GM13976 (cell line): ENCODE measurements at places on chromosomes 2 and 18.
A peak's percentile ranks its signal among the peaks of the same experiment; 100 is the strongest.

DNA sequence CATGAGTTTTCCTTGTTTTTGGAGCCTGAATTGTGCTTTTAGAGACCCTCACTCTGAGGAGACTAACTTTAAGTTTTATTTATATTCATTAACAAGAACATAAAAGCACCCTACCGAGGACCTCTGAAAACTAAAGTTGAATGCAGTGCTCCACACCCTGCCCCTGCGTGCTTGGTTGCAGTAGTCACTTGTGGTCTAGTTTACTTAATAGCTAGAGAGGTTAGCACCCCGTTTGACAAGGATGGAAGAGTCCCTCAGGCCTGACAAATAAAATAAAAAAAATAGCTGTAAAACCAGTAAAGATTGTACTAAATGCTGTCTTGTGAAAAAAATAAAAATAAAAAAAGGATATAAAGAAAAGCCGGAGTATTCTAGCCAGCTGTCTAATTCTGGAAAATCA lies 395.2 kb downstream of the MTX2 start:
- no peak for DNase-seq

GRCh38 chr2:48860380-48860779 lies 104.9 kb upstream of the LHCGR start:
- DNase-seq: no peak

GRCh38 chr18:24014986-24015638 lies 558 bp downstream of the TTC39C start:
- DNase-seq: peak; percentile 47

DNA sequence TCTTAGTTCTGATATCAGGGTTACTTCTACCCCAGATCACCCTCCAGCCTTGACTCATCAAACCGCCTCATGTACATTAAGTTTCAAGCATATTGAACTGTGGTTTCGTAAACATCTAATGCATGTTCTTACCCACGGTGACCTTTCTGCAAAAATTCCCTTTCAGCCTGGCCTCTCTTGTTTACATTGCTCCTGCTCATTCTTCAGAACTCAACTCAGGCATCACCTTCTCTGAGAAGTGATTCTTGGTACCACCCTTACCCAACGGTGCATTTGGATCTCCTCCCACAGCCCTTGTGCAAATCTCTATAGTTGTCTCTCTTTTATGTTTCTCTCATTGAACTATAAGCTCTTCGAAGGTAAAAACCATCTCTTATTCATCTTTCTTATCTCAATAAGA lies 503.1 kb upstream of the PKDCC start:
- DNase-seq: no peak

GRCh38 chr2:59935005-59935404 lies 618.4 kb downstream of the BCL11A start:
- DNase-seq: no peak

DNA sequence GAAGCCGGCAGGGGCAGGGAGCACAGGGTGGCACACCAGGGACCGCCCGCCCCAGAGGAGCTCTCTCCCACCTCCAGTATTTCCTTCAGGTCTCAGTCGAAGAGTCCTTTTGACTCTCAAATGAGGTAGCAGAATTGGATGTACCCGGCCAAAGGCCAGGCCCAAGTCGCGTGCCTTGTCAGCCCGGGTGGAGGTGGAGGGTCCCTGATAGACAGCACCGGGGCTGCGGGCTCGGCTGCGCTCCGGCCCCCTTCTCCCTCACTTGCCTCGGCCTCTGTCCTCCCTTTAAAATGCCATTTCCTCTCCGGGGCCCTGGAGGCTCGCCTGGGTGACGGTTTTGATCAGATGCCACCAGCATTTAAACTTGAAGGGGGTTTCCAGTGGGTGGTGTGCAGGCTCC lies 198.9 kb upstream of the SOX11 start:
- no peak for DNase-seq

GRCh38 chr2:57987835-57988573 lies 58.6 kb upstream of the VRK2 start:
- DNase-seq: no peak

DNA sequence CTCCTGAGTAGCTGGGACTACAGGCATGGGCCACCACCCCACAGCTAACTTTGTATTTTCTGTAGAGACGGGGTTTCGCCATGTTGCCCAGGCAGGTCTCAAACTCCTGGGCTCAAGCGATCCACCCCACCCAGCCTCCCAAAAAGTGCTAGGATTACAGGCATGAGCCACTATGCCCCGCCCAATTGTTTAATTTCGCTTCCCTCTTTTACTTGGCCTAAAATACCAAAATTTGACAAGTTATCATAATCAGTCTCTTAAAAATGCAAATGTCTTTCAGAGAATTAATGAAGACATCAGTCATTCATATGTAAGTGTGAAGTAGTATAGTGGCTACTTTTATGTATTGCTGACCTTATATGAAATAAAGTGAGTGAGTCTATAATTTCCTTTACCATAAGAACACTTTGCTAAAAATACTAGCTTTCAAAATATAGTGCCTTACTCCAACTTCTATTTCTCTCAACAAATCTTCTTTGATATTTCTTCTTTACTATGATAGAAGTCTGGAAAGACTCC lies 9.8 kb downstream of the FBXO11 start:
- no peak for DNase-seq

- no peak for DNase-seq
Observed at GRCh38 chr18:58349650-58350049, 279.2 kb downstream of the ALPK2 start.

GRCh38 chr2:152627351-152627957 lies 89.8 kb downstream of the PRPF40A start:
- peak; percentile 38 for DNase-seq

DNA sequence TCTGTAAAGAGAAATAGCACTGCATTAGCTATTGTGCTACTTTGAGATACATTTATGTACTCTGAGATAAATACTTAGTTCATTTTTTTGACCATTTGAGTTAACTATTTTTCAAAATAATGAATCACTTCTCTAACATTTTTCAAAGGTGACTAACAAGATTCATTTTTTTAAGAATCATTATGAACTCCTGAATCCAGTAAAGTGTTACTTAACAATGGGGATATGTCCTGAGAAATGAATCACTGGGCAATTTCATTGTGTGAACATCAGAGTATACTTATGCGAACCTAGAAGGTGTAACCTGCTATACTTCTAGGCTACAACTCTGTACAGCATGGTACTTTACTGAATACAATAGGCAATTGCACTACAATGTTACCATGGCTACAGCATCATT lies 355.8 kb downstream of the ARL6IP6 start:
- no peak for DNase-seq

DNA sequence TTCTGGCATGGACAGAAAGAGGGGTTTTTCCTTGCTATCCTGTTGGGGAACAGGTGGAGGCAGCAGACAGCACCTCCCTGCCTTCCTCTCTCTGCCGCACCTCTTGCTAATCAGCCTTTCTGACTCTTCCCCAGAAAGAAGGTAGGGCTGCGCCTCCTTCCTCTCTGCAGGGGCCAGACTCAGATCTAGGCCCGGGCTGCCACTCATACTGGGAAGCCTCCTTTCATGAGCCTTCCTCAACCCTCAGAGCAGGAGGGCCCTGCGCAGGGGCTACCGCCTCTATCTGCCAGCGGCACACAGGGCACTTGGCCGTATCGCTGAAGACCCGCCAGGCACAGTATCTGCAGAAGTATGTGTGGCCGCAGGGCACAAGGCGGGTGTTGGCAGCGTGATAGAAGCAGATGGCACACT lies 7.1 kb downstream of the NEURL3 start:
- no peak for DNase-seq

GRCh38 chr2:17232776-17233556 lies 285.3 kb downstream of the RAD51AP2 start:
- DNase-seq: no peak

GRCh38 chr2:157468931-157469708 lies 25.2 kb upstream of the CYTIP start:
- peak; percentile 52 for DNase-seq

DNA sequence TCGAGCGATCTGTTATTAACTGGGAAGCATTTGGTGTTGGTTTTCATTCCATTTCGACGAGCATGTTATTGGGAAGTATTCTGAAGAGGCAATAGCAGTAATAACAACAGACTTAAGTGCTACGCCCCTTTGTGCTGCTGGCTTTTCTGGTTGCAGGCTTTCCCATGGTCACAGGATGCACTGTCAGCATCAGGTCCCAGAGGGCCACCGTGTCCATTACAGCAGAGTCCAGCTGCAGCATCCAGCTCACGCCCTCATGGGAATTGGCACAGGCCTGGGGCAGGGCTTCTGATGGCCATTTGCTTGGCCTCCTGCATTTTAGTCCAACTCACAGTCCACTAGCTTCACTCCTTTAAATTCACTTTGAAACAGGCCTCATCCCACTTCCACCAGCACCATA lies 44.4 kb downstream of the BCL2L11 start:
- no peak for DNase-seq

- DNase-seq: no peak
Observed at GRCh38 chr2:12169721-12170120, 423.3 kb downstream of the LPIN1 start.

GRCh38 chr2:208620487-208620978 lies 213.9 kb downstream of the PTH2R start:
- DNase-seq: no peak

DNA sequence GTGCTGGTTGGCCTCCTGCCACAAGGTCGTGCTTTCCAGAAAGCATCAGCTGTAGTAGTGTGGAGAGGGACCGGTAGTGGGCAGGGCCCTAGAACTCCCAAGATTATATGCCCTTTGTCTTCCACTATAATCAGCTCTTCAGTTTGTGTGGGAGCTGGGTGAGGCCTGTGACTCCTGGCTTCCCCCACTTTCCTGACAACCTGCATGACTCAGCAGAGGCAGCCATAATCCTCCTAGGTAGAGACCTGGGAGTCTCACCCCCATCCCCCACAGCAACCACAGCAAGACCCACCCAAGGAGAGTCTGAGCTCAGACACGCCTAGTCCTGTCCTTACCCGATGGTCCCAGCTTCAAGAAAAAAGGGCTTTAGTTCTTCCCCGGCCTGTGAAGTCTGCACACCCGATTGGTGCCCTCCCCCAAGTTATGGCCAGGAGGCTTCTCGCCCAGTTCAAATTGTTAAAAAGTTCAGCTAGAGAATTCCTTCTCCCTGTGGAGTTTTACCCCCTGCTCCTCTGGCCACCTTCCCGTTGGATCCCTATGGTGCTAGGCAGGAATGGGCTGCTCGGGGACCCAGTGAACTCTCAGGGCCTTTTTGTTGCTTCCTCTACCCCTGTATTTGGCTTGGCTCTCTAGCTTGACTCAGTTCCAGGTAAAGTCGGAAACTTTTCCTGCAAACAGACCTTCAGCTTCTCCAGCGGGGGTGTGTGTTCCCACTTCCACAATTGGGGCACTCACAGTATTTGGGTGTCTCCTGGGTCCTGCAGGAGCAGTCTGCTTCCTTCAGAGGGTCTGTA lies 57.8 kb upstream of the FAM237A start:
- no peak for DNase-seq

DNA sequence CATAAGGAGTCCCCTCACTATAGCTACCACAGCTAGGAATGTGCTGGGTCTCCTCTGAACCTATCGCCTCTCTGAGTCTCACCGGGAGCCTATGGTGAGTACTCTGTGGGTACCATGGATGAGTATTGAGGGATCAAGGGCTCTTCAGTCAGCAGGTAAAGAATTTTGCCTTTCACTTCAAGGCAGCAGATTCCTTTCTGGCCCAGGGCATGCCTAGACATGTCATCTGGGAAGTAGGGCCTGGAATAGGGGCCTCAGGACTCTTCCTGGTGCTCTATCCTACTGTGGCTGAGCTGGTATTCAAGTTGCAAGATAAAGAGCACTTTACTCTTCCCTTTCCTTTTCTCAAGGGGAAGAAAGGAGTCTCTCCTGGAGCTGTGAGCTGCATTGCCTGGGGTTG lies 85.6 kb upstream of the LHCGR start:
- DNase-seq: no peak

DNA sequence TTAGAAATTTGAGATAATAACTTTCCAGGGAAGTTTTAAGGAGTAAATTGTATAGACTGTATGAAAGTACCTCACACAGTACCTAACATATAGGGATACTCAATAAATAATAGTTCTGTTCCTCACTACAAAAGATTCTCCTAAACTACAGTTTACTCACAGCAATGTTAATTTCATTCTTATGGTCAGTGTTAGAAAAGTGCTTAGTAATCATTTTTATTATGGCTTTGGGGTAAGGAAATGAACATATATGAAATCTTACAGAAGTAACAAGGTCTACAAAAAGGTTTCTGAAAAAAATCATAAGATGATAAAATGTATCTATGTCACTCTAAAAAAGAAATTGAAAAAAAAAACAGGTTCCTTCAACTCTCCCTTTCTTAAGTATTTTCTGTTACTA lies 67.2 kb downstream of the IKZF2 start:
- DNase-seq: no peak

GRCh38 chr2:130807659-130808385 lies 28.9 kb upstream of the ARHGEF4 start:
- no peak for DNase-seq

GRCh38 chr2:51846796-51847195 lies 814.9 kb upstream of the NRXN1 start:
- no peak for DNase-seq

DNA sequence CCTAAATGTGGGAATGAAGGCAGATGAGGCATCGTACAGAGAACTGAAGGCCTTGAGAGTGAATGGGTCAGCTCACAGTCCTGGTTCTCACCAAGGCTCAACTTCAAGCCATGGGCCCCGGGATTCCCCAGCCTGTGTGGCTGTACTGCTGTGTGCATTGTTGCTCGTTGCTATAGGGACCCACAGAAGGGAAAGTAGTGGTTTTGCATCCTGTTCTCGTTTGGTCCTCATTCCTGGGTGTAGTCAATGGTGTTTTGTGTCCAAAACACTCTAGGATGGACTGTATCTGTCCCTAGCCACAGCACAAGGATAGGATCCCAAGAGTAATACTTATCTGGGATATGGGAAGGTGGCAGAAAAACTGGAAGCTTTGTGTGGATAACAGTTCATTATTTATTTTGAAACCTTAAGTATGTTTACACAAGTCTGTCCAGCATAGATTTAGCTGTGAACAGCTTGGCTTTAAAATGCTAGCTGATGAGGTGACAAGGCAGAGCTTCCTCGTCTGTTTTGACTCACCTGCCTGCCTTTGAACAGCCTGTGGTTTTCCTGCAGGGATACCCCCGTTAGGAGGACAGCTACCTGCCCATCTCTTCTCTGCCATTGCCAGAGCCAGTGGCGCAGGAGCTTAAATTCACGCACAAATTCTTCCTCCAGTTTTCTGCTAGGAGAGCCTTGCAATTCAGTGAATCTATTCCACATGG lies 85.0 kb downstream of the WDSUB1 start:
- peak; percentile 85 for DNase-seq

DNA sequence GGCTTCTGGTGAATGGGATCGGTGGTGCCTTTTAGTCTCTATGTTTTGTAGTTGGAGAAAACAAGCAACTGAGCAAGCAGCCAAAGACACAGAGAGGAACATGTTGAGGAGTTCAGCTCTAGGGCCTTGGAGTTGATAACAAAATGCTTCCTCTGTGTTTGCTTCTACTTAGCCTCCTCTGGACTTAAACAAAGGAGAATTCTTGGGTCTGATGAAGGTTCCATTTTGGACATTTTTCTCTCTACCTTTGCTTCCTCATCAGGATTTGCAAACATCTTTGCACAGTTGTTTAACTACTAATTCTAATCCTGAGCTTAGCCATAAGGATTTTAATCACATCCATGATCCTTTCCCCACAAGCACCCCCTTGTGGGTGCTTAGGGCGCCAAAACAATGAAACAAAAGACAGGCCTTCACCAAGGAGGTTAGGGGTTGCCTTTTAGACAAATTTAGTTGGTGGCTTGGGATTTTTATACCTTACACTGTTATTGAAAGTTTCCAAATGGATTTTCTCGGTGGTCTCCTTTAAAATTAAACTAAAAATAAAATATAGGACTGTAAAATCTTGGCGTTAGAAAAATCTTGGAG lies 148.5 kb upstream of the SATB2 start:
- no peak for DNase-seq
